ENCODE measurements at places on chromosomes 5 and 9. TPM values are rescaled to one million over a fixed set of nuclear protein-coding genes. Genes with fewer than 3 reads are reported as not detected.
A peak's percentile ranks its signal among the peaks of the same experiment; 100 is the strongest.

- H3K4me3 ChIP-seq, result no peak overlapping the region
- no peaks in the 10 kb centered on the region for H3K4me1 ChIP-seq
- no peak overlapping the region for H3K27ac ChIP-seq
- peaks cover 25% of the 10 kb centered on the region for H3K36me3 ChIP-seq
- no peaks in the 10 kb centered on the region for H3K27me3 ChIP-seq
- no peak for DNase-seq
Observed at GRCh38 chr5:72214168-72214567, 105.9 kb downstream of the MRPS27 start.

GRCh38 chr9:91898451-91899218 is 51.4 kb downstream of the ROR2 start:
- no peaks in the 10 kb centered on the region for H3K36me3 ChIP-seq
- H3K4me3 ChIP-seq, result no peak overlapping the region
- DNase-seq, result no peak
- peaks cover 28% of the 10 kb centered on the region for H3K27me3 ChIP-seq
- H3K27ac ChIP-seq, result no peak overlapping the region

DNA sequence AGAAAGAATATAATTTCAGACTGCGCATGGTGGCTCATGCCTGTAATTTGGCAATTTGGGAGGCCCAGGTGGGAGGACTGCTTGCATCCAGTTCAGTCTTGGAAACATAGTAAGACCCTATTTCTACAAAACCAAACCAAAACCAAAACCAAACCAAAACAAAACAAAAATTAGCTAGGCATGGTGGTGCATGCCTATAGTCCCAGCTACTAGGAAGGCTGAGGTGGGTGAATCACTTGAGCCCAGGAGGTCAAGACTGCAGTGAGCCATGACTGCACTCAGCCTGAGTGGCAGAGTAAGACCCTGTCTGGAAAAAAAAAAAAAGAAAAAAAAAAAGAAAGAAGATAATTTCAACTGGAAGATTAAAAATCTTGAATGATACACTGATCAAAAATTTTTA is 137.0 kb upstream of the ACOT12 start:
- no peaks in the 10 kb centered on the region for H3K27me3 ChIP-seq
- DNase-seq, result no peak
- no peaks in the 10 kb centered on the region for H3K36me3 ChIP-seq
- H3K4me3 ChIP-seq, result no peak overlapping the region
- H3K4me1 ChIP-seq, result peaks cover 8% of the 10 kb centered on the region
- no peak overlapping the region for H3K27ac ChIP-seq

GRCh38 chr9:76441551-76442322 is 17.2 kb upstream of the GCNT1 start:
- H3K27ac ChIP-seq, result peak overlapping the region; percentile 83
- no peaks in the 10 kb centered on the region for H3K36me3 ChIP-seq
- H3K27me3 ChIP-seq, result no peaks in the 10 kb centered on the region
- peaks cover 50% of the 10 kb centered on the region for H3K4me1 ChIP-seq
- DNase-seq, result no peak

DNA sequence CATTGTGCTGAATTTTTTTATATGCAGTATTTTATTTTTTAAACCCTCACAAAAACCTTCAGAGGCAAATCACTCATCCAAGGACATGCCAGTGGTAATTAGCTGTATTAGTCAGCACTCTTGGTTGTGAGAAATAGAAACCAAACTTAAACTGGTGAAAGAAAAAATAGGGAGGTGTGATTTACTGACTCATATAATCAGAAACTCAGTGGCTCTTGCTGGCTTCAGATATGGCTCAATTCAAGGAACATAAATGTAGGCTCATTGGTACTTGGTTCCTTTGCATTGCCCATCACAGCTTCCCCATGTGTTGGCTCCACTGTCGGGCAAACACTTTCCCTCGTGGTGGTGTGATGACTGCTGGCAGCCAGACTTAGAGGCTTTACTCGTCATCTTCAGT is 497.2 kb downstream of the MAT2B start:
- DNase-seq, result peak; percentile 67
- H3K27ac ChIP-seq, result no peak overlapping the region
- no peaks in the 10 kb centered on the region for H3K36me3 ChIP-seq
- peaks cover 7% of the 10 kb centered on the region for H3K4me1 ChIP-seq
- no peak overlapping the region for H3K4me3 ChIP-seq

The PRDM9 gene
- not detected for total RNA-seq
